Astrocyte of the cerebellum (primary cell): ENCODE measurements at places on chromosomes 11 and 22.

GRCh38 chr11:60988658-60989057 lies 17.2 kb downstream of the CD6 start:
- DNase-seq, result no peak

DNA sequence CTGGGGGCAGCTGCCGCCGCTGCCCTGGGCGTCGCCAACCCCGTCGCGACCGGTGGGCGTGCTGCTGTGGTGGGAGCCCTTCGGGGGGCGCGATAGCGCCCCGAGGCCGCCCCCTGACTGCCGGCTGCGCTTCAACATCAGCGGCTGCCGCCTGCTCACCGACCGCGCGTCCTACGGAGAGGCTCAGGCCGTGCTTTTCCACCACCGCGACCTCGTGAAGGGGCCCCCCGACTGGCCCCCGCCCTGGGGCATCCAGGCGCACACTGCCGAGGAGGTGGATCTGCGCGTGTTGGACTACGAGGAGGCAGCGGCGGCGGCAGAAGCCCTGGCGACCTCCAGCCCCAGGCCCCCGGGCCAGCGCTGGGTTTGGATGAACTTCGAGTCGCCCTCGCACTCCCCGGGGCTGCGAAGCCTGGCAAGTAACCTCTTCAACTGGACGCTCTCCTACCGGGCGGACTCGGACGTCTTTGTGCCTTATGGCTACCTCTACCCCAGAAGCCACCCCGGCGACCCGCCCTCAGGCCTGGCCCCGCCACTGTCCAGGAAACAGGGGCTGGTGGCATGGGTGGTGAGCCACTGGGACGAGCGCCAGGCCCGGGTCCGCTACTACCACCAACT lies 1.0 kb downstream of the FUT4 start:
- no peak for DNase-seq

- DNase-seq, result no peak
These were observed 33.9 kb downstream of the ANO1 start for GRCh38 chr11:70112017-70112434.

DNA sequence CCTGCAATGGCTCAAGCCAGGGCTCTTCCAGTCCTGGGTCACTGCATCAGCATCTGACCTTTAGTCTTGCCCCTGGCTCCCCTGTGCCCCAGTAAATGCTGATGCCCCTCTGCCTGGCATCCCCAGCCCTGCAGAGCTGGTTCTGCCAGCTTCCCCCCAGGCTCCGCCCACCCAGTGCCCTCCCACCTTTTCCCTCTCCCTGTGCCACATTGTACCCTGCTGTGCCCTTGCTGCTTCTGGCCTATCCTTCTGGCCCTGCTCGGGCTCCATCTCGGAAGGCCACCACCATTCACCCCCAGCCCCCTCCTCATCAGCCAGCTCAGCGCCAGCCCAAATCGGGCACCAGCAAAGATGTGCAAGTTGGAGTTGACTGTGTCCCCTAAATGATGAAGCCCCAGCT lies 7.4 kb downstream of the CAPN5 start:
- DNase-seq, result no peak

DNA sequence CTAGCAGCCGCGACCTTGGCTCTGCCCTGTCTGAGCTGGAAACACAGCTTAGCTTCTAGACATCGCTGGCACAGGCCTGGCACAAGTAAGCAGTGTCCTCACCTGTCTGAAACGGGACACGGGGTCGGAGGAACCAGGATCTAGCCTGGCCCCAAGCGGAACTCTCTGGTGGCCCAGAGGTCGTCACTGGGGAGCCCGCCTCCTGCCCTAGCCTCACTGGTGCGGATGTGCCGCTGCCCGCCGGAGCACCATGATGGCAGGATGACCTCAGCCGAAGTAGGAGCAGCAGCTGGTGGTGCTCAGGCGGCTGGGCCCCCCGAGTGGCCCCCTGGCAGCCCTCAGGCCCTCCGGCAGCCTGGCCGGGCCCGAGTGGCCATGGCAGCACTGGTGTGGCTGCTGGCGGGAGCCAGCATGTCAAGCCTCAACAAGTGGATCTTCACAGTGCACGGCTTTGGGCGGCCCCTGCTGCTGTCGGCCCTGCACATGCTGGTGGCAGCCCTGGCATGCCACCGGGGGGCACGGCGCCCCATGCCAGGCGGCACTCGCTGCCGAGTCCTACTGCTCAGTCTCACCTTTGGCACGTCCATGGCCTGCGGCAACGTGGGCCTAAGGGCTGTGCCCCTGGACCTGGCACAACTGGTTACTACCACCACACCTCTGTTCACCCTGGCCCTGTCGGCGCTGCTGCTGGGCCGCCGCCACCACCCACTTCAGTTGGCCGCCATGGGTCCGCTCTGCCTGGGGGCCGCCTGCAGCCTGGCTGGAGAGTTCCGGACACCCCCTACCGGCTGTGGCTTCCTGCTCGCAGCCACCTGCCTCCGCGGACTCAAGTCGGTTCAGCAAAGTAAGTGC lies 871 bp downstream of the SLC35E4 start:
- no peak for DNase-seq

DNA sequence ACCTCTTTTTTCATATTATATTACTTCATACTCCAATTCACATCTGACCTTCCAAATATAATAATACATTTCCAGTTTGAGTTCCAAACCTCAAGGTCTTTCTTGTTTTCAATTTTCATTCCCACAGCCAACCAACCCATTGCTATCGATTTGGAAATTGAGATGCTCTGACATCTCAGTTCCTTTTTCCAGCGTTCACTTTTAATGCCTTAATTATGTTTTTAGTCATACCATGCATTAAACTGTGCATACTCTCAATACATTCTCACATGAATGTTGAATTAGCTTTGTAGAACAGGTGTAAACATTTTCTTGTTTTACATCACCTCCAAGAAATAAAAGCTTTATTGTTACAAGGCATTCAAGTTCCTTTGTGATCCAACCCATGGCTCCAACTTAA lies 294.2 kb upstream of the ANO3 start:
- DNase-seq, result no peak

GRCh38 chr11:102457865-102458264 lies 5.3 kb upstream of the TMEM123 start:
- DNase-seq, result no peak
